ENCODE measurements at places on chromosomes 11 and 22. TPM values are rescaled to one million over a fixed set of nuclear protein-coding genes. Genes with fewer than 3 reads are reported as not detected.

Gene SCGB1D1
- not detected for total RNA-seq

Gene BATF2
- not detected for total RNA-seq

GRCh38 chr11:66492161-66492865 is 12.1 kb downstream of the DPP3 start:
- no peak overlapping the region for H3K4me3 ChIP-seq
- no peaks in the 10 kb centered on the region for H3K4me1 ChIP-seq
- no peak for DNase-seq
- H3K27ac ChIP-seq = no peak overlapping the region
- peaks cover 55% of the 10 kb centered on the region for H3K36me3 ChIP-seq

DNA sequence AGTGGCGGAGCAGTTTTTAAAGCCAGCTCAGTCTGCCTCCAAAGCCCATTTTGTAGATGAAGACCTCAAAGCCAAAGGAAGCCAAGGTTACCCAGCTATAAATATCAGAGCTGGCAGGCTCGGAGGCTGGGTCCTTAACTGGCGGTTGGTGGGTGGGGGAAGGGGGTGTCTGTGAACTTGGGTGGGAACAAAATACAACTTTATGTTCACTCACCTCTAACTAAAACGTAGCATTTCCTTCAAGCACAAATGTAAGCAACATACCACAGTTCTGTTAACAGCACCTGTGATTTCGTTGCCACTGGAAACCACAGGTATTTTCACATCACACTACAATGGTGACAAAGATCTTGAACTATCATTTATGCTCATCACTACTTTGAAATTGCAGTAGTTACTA is 99.7 kb upstream of the SYT13 start:
- H3K27me3 ChIP-seq = no peaks in the 10 kb centered on the region
- peaks cover 4% of the 10 kb centered on the region for H3K4me1 ChIP-seq
- H3K4me3 ChIP-seq = no peak overlapping the region

DNA sequence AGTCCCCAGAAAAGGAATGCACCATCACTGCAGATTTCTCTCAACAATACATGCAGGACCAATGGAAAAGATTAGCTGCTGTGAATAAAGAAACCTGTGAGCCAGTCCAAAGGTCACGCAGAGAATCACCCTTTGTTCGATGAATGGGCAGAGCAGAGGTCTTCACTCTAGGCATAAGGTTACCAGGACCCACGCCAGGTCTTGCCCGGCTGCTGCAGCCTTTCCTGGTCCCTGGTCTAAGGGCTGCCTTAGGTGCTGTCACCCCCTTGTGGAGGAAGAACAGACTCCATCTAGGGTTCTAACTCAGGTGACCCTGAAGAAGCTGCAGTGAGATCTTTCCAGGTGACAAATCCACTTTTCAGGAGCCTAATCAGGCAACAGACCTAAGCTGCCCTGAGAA is 29.0 kb upstream of the NAP1L4 start:
- no peak overlapping the region for H3K4me3 ChIP-seq
- H3K4me1 ChIP-seq = no peaks in the 10 kb centered on the region
- no peak overlapping the region for H3K27ac ChIP-seq
- peak; percentile 89 for DNase-seq
- no peaks in the 10 kb centered on the region for H3K27me3 ChIP-seq

DNA sequence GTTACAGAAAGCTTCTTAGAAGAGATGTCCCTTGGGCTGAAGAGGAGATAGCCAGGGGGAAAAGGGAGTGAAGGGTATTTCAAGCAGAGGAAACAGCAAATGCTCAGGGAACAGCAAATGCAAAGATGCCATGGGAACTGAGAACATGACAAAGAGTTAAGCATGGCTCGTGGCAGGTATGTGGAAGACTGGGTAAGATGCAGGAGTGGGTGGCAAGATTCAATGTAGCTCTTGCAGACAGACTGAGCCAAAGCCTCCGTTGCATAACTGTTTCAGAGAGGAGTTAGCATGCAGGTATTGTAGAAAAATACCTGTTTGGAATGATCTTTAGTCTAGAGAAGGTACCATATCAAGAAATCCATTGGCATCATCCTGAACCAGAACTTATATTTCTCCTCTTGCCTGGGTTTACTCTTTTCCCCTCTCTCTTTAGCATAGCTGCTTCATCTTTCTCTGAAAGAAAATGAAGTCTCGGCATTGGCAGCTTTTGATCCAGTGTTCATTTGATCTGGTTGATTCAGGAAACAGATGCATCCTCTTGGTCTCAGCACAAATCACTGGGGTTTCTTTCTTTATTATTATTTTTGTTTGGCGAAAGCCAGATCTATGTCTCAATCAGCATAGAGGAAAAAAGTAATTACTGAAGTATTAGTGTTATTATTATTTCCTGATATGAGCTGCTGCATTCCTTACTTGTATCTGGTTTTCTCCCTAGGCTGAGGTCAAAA is 41.7 kb upstream of the NUP160 start:
- no peak overlapping the region for H3K27ac ChIP-seq
- H3K4me1 ChIP-seq = no peaks in the 10 kb centered on the region
- H3K27me3 ChIP-seq = no peaks in the 10 kb centered on the region
- H3K4me3 ChIP-seq = no peak overlapping the region

DNA sequence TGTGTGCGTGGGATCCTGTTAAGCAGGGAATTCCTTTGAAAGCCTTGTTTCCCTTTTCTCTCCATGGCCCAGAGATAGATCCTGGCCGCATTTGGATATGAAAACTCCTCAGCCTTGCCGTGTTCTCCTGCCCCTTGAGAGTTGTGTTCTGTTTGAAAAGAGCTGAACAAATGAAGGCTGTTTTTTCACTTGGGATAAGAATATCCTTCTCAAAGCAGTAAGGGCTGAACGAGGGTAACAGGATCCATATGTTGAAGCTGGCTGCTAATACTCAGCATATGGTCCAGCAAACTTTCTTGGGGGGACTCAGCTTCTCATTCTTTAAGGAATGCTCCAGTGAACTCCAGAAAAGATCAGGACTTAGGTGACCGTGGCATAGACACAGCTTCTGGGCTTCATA is 114.5 kb upstream of the TTC12 start:
- H3K4me1 ChIP-seq = no peaks in the 10 kb centered on the region
- DNase-seq = no peak
- no peaks in the 10 kb centered on the region for H3K36me3 ChIP-seq
- H3K27ac ChIP-seq = no peak overlapping the region
- H3K4me3 ChIP-seq = no peak overlapping the region

GRCh38 chr11:114170226-114170625 is 110.7 kb downstream of the ZBTB16 start:
- no peak overlapping the region for H3K4me3 ChIP-seq
- DNase-seq = no peak
- H3K27me3 ChIP-seq = no peaks in the 10 kb centered on the region
- H3K4me1 ChIP-seq = no peaks in the 10 kb centered on the region
- peak overlapping the region; percentile 5 for H3K27ac ChIP-seq

- H3K27me3 ChIP-seq = no peaks in the 10 kb centered on the region
- no peaks in the 10 kb centered on the region for H3K36me3 ChIP-seq
- peak; percentile 59 for DNase-seq
- no peak overlapping the region for H3K4me3 ChIP-seq
- H3K27ac ChIP-seq = no peak overlapping the region
- H3K4me1 ChIP-seq = no peaks in the 10 kb centered on the region
Measured at GRCh38 chr11:79160791-79161403, 279.9 kb downstream of the TENM4 start.

Measured in endodermal cell (in vitro differentiated cells).